ENCODE measurements at places on chromosomes 3 and 15.
A peak's percentile ranks its signal among the peaks of the same experiment; 100 is the strongest.

GRCh38 chr3:195591852-195592251 is 8.1 kb upstream of the APOD start:
- DNase-seq: no peak

- no peak for DNase-seq
Observed at GRCh38 chr3:124121379-124122312, 129.7 kb upstream of the ROPN1 start.

DNA sequence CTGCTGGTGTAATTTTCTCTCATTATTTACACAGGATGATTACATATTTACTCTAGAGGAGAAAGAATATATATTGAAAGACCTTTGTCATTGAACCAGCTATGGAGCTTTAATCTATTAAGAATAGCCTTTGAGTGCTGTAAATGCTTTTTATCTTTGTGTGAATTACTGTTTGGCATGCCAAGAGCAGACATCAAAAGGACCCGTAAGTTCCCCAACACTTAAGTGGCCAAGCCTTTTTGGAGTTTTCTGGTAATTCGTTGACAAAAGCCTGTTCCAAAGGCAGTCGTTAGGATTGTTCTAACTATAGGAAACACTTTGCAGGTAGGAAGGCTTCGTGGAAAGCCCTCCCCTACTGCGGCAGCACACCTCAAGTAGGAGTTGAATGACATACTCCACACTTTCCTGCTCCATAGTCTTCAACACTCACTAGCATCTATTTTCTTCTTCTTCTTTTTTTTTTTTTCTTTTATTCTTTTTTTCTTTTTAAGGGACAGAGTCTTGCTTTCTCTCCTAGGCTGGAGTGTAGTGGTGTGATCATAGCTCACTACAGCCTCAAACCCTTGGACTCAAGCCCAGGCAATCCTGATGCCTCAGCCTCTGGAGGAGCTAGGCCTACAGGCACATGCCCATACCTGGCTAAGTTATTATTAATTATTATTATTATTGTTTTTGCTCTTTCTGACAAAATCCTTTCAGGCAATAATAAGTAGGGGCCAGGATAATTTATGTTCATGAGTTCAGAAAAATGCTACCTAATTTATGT is 98.6 kb downstream of the SUCNR1 start:
- DNase-seq: peak; percentile 20

DNA sequence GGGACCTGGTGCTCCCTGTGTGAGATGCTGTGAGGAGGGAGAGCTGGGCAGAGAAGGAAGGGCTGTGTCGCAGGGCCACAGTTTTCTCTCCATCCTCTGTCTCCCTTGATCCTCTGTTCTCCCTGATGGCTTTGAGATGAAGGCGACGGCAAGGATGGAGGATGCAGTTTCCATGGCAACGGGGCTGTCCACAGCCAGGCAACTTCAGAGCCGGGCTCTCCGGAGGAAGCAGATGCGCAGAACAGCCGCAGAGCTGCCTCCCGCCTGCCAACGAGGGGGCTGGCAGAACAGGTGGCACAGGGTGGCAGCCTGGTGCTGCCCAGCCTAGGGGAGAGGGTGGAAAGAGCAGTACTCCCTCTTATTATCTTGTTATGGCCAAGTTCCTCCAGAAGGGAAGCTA is 9.9 kb upstream of the GRM2 start:
- no peak for DNase-seq

GRCh38 chr3:143472731-143473523 is 353.4 kb downstream of the CHST2 start:
- DNase-seq: no peak

DNA sequence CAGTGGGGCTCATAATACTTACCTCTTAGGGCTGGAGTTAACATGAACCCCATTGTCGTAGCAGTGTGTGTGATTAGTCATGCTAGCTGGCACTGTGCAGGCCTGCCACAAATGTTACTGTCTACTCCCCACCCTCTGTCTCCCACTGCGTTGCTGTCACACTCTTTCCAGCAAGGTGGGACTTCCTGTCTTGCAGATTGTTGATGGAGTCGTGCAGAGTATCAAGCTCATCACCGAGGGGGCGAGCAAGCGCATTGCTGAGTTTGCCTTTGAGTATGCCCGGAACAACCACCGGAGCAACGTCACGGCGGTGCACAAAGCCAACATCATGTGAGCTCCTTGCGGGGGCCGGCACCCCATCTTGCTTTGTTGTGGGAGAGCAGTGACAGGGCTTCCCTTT is 12.9 kb downstream of the IDH3A start:
- no peak for DNase-seq

DNA sequence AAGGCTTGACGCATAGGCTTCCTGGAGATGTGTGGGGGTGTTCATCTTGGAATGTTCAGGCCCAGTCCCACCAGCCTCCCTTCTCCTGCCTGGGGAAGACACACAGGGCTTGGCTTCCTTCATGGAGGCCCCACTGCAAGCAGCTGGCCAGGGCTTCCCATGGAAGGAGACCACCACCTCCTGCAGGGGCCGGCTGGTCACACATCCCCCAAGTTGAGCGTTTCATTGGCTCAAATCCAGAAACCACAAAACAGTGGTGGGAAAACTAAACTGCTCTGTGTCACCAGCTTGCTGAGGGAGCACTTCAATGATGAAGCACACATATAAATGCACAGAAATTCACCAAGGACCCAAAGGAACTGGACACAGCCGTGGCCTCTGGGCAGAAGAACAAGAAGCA is 8.3 kb downstream of the IQSEC1 start:
- no peak for DNase-seq

DNA sequence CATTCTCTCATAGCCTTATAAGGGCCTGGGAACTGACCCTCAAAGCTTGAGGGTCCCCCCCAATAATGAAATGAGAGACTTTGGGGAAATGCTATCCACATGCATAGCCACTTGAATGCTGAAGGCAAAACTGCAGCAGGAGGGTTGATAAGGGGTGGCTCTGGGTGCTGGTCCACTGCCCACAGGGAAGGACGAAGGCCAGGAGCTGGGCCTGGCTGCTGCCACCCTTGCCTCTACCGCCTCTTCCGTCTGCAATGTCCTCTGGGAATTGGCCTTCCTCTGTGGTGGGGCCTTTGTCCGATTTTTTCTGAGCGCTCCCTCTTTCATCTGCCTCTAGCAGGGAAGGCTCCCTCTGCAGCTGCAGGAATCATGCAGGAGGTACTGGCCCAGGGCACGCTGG is 41.0 kb downstream of the OCA2 start:
- DNase-seq: no peak

GRCh38 chr3:123663977-123664376 is 79.1 kb upstream of the HACD2 start:
- no peak for DNase-seq

GRCh38 chr15:68375716-68376220 is 56.2 kb downstream of the ITGA11 start:
- no peak for DNase-seq

DNA sequence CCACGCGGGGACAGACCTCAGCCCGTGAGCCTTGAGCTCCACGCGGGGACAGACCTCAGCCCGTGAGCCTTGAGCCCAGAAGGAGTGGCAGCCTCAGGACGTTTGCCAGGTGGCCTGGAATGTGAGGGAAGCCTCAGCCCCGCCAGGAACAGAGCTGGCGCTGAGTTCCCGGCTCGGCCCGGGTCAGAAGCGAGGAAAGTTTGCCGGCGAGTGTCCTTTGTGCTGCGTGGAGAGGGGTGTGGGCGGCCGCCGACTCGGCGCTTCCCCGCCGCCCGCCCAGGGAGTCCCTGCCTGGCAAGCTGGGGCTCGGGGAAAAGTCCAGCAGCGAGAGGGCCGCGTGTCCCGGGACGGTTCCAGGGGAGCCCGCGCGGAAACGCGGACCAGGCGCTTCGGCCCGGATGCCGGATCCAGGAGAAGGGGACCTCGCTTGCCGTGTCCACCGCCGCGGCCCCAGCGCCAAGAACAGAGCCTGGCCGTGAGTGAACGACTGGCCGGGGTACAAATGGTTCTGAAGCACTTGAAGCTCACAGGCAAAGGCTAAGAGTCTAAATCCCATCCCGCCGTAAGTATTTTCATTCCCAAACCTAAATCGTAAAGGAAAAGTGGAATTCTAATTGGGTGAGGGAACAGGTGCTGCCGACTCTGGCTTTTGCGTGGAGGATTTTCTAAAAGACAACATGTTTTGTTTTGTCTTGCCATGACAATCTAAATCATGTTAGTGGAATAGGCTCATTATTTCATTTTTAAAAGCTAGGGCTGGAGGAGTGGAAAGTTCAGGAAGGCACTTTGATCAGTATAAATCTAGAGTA is 1.7 kb downstream of the LRRN1 start:
- no peak for DNase-seq

- no peak for DNase-seq
Observed at GRCh38 chr3:163261056-163261455, 1764.4 kb downstream of the OTOL1 start.

GRCh38 chr15:58457466-58457965 is 25.7 kb downstream of the LIPC start:
- peak; percentile 91 for DNase-seq

GRCh38 chr15:89770041-89770440 is 6.1 kb upstream of the MESP2 start:
- DNase-seq: peak; percentile 23

GRCh38 chr3:119796785-119797184 is 14.9 kb downstream of the NR1I2 start:
- DNase-seq: no peak

DNA sequence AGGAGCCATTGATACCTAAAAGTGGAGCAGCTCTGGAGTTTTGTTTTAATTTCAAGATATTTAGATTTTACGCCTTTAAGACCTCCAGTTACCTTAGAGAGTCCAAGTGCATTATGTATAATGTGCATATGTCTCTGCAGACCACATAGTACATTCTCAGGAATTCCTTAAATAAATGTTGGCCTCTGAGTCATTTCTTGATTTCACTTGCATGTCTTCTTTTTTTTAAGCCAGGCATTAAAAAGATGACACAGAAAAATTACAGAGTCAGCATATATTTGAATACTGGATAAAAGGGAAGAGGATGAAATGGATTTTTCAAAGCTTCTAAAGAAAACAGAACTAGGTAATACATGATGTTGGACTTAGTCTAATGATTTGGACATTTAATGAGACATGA is 125.2 kb downstream of the TMCO5A start:
- peak; percentile 83 for DNase-seq

DNA sequence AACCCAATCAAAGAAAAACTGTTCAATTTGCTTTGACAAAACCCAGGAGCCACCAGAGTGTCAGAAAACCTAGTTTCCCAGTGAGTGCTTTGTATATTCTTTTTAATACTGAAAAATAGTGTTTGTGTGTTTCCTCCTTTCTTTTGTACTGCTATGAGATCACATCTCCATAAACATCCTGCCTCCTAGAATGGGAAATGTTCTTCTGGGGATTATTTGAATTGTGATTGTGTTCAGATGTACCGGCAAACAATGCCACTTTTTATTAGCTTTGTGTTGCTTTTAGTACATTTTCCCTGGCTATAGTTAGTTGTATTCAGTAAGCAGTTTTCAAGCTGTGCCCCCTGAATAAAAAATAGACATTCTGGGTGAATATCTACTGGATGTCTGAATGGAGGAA is 148.0 kb upstream of the NR2E3 start:
- DNase-seq: no peak

- no peak for DNase-seq
Observed at GRCh38 chr15:70361891-70362290, 264.2 kb upstream of the TLE3 start.

DNA sequence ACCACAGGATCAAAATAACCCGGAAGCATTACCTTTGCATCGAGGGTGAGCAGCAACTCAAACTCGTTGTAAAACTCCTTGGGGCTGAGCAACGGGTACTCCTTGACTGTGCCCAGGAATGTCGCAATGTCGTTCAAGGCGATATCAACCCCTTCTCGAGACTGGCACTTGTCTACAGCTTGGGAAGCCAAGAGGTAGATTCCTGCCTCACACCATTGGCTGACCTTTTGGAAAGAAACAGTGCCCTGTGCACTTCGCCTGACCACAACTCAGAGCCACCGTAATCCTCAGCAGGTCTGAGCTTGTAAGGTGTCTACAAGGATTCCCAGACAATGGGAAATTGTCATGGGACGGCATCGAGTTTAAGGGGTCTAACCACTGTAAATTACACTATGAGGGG is 43.9 kb downstream of the B3GNT5 start:
- no peak for DNase-seq

DNA sequence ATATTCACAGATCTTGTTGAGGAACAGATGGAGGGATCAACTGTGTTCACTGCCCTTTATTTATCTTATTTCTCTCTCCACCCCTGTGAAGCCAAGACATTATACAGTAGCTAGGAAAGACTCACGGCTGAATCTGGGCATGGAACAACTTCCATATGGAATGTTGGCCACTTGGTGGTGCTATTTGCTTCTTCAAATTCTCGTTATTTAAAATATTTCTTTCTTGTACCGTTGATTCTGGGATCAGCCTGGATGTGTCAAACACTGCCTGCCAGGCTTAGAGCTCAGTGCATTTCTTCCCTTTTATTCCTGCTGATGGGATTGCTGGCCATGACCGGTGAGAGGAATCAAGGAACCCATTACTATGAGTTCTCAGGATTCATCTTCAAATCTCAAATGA is 17.5 kb upstream of the GASK1A start:
- DNase-seq: peak; percentile 57

GRCh38 chr3:195450731-195451229 is 8.0 kb upstream of the ACAP2 start:
- DNase-seq: peak; percentile 95

- DNase-seq: no peak
Observed at GRCh38 chr3:15023249-15023648, 41.9 kb downstream of the MRPS25 start.

- DNase-seq: no peak
Observed at GRCh38 chr15:71826196-71826595, 15.8 kb downstream of the NR2E3 start.

DNA sequence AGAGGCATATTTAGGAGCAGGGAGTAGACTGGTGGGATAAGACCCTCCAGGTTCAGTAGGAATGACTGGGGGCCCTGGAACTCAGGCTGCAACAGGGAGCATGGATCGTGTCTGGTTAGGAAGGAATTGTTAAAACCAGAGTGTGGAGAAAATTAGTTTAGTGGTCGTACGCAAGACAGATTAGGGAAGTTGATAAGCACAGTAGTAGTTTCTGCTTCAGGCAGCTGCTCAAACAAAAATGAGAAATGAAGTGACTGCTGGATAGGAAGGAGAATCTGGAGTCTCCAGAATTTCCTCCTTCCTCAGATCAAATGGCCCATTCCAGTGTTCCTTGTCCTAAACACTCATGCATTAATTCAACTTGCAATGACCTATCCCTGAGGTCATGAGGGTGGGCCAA is 11.2 kb downstream of the MYD88 start:
- DNase-seq: no peak

GRCh38 chr3:138148503-138148902 is 16.3 kb upstream of the A4GNT start:
- no peak for DNase-seq

DNA sequence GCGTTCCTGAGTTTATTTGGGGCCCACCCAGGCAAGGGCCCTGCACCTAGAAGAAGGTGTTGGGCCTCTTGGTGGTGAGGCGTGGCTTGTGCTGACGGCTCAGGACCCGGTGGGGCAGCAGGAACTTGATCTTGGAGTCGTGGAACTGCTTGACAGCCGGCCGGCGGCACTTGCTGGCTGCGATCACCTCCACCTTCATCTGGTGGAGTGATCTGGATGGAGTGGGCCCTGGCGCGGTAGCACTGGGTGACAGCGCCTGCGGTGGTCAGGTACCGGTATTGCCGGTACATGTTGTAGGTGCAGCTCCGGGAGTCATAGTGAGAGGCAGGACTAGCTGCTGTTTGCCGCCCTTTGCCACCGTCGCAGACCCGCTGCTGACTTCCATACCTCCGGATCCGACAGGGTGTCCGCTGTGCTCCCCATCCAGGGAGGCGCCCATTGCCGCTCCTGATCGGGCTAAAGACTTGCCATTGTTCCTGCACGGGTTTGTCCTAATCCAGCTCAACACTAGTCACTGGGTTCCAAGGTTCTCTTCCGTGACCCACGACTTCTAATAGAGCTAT is 136.8 kb downstream of the ANO10 start:
- DNase-seq: no peak

- no peak for DNase-seq
Observed at GRCh38 chr3:24520101-24520495, 25.4 kb upstream of the THRB start.

Measured in iris pigment epithelial cell (primary cell).